ENCODE measurements at places on chromosomes 4 and X.
A peak's percentile ranks its signal among the peaks of the same experiment; 100 is the strongest.

GRCh38 chr4:72567821-72568675 lies 973 bp downstream of the ADAMTS3 start:
- DNase-seq = no peak

DNA sequence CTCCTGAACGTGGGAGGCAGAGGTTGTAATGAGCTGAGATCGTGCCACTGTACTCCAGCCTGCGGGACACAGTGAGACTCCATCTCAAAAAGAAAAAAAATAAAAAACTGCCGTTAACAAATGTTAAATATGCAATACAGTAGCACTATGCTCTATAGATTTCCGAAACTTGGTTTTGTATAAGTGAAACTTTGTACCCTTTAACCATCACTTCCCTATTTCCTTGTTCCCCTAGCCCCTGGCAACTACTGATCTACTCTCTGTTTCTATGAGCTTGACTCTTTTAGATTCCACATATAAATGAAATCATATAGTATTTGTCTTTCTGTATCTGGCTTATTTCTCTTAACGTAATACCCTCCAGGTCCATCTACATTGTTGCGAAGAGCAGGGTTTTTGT lies 74.1 kb downstream of the TAB3 start:
- no peak for DNase-seq

- no peak for DNase-seq
These were observed 179.5 kb upstream of the FTHL17 start for GRCh38 chrX:31251336-31251735.

DNA sequence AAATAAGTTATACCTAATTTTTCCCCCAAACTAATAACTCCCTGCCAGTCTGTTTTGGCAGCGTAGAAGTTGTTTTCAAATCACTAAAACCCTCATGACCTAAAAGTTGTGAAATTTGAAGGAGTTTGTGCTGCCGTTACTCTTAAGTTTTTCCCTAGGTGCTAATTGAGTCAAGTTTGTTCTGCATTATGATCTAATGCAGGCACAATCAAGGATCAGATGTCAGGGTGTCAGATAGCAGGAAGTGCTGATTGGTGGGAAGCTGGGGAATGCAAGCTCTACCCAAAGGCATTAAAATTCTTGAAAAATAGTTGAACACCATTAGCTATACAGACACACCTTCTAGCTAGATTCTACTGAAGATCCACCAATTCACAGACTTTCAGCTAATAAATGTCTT lies 51.9 kb downstream of the ARX start:
- DNase-seq = no peak

DNA sequence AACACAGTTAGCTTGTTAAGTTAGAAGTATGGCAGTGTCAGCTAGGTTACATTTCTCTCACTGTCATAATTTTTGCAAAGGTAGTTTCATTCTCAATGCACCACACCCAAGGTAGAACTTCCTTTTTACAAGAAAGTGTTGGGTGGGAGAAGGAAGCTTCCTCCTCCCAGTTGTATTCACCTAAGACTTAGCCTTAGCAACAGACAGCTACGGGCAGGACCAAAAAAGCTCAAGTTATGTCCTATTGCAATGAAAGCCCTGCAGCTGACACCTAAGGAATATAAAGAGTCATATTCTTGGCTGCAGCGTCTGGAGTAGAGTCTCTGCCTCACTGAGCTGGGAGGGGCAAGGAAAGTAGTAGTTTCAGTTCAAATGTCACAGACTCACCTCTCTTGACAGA lies 25.1 kb upstream of the PRDM8 start:
- peak; percentile 32 for DNase-seq

GRCh38 chr4:48046059-48046458 lies 29.5 kb downstream of the NIPAL1 start:
- no peak for DNase-seq

DNA sequence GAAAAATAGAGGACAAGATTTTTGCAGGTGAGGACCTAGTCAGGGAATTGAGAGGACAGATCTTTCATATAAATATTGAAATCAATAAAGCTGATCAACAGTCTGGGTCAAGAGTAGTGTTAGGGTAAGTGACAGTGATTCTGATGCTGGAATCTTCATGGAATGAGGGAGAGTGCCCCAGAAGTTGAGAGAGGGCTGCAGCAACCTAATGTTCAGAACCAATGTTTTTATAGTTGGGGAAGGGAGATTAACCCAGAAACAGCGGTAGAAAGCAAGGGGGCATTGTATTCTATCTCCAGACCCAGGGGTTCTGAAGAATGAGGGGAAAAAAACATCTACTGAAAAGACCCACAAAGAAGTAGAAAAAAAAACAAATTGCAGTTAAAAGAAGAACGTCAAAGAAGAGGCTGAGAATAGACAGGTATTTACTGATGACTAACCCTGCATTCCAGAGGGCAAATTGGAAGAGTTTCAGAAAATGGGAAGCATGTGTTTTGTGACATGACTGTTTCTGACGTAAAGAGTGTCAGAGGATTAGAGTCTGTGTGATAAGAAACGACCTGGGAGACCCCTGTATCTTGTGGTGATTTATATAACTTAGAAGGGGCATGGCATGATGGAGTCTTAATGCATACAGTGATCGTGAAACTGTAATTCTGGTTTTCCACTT lies 819.6 kb upstream of the EPHA5 start:
- DNase-seq = no peak

- DNase-seq = no peak
These were observed 36.7 kb upstream of the FBXW7 start for GRCh38 chr4:152572417-152573086.

GRCh38 chrX:48914593-48915493 lies 3.4 kb upstream of the SLC35A2 start:
- no peak for DNase-seq

DNA sequence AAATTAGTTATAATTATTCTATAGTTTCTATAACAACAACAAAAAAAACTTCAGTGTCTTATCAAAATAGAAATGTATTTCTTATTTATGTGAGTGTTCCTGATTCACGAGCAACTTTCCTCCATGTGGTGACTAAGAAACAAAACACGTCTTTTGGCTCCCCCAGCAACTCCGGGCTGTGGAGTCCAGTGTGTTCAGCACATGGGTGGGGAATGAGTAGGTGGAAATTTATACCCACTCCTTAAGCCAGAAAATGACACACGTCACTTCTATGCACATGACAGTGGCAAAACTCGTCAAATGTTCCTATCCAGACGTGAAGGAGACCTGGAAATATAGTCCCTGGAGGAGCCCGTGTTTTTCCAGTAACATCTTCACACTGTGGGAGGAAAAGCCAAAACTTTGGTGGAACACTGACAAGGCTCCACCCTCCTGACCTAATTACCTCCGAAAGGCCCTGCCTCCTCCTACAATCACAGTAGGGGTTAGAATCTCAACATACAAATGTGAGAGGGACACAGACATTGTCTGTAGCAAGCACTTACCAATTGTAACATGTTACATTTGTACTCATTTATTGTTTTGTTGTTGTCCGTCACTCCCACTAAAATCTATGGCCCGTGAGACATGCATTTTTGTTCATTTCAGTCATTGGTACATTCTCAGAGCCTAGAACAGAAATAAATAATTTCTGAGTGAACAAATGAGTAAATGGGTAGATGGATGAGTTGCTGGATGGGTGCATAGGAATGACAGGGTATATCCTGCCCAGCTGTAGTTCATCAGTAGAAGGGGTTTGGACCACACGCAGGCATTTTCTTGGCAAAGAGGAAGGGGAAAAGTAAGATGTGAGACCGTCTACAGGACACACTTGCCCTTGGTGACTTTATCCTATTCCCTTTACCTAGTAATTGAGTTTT lies 605.8 kb upstream of the TENM3 start:
- DNase-seq = no peak

- DNase-seq = no peak
These were observed 78.0 kb downstream of the PRDM5 start for GRCh38 chr4:120844528-120844921.

GRCh38 chr4:76518241-76518640 lies 83.2 kb downstream of the SHROOM3 start:
- no peak for DNase-seq

DNA sequence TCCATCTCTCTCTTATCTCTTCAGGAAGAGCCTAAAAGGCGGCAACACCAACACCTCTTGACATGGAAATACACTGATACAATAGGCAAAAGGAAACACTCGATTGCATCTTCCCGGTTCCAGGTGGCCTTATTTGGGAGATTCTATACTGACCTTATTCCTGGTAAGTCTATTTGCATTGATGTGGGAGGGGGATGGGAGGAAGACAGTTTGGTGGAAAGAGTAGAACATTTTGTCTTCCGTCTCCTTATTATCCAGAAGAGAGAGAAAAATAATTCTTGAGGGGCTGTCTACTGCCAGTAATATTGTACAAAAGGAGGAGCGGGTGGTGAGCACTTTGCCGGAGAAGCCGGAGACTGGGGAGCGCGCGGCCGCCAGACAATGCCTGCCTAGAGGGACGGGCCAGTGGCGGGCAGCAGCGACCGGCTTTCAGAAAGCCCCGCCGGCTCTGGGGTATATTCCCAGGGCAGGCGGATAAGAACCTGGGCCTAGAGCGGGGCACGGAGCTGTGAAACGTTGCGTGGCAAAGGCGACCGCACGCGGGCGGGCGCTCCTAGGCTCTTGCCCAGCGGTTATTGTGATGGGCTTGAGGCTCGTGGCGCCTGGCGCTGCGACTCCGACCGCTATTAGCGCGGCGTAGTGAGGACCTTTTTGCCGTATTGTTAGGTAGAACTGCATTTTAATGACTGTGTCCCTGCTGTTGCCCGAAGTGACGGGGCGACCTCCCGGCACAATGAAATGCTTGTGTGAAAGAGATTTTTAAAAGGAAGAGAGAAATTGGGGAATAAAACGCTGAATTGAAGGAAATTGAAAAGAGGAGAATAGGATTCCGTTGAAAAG lies 518 bp downstream of the PRDM8 start:
- DNase-seq = no peak

DNA sequence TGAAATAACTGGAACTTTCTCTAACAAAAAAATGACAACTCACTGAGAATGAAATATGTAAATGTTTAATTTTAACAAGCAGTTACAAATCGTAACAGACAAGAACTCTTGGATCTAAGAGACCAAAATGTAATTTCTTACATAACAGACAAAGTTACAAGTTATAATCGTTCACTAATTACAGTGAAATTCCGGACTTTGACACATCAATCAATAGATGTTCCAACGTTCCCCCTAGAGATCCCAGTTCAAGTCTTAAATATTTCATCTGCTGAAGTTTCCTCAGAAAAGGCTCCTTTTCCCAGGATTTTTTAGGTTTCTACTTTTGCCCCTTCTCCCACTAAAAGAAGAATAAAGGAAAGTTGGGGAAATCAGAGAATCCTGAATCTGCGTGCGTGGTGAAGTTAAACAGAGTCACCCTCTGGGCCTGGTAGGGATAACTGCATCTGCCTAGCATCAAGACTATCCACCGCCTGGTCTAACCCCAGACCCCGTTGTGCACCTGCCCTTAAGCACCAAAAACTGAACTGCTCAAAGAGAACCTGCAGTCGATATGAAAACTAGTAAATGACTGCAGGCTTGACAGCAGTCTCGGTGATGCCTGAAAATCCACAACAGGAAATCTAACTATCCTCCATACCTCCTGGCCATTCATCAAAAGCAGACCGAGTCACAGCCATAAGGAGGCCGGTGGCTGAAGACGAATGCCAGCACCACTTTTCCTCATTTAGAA lies 2.3 kb downstream of the IRF2 start:
- DNase-seq = peak; percentile 10
